ENCODE measurements at places on chromosomes 2 and 18.

DNA sequence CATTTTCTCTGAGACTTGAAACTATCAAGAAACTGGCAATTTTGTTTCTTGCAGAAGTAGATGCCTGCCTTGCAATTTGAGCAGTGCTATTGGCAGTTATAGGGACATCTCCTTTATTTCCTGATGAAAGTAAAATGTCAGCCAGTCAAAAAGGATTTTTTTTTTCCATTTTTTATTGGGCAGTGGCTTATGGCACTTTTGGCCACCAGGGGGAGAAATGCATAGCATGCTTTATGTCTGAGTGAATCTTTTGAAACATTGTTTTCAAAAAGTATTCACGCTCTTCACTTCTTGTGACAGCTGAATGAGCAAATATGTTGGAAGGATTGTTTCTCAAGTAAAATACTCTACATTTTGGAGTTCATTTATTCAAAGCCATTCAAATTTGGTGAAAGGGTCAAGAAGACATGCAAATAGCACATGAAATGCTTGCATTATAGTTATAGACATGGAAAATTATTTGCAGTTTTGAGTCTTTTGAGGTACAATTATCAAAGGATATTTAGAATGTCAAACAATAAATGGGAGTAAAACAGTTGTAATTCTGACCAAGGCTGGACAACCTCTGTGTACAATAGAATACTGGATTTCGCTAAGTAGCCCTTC is 491.0 kb downstream of the CDH2 start:
- ATAC-seq: no peak

DNA sequence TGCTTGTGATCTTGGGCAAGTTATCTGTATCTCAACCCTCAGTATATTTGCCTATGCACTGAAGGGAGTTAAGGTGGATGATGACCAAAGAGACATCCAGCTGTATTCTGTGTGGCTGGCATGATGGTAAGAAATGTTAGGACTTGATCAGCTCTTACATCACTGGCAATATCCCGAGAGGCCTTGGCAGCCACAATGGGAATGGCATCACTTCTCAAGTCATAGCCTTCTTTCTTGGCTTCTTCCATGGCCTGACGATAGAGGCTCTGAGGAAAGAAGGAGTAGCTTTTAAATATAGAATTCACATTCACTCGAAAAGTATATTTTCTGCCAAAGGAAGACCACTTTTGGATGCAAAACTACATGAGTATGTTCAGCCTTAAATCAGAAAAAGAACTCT is 113.5 kb downstream of the NEB start:
- ATAC-seq: no peak

- no peak for ATAC-seq
These were observed 274.3 kb upstream of the TRIB2 start for GRCh38 chr2:12442476-12442847.

GRCh38 chr2:27596627-27597026 is 13.8 kb downstream of the ZNF512 start:
- ATAC-seq: no peak

- no peak for ATAC-seq
These were observed 295 bp downstream of the GAREM1 start for GRCh38 chr18:32470460-32470713.

GRCh38 chr2:127421871-127422558 is 3.8 kb downstream of the PROC start:
- no peak for ATAC-seq

DNA sequence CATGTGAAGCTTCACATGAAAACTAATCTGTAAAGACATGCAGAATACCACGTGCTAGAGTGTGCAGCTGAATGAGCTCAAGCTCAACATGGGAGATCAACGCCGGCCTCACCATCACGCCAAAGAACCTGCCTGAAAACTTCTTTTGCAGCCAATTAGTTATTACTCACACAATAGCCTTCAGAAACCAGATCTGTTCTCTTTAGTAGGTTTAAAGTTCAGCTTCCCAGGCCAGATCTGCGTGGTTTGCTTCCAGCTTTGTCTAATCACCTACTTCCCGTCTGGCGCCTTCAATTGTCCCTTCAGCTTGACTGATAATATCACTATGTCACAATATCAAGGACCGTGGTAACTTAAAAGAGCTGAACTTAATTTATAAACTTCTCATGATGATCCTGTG is 68.0 kb upstream of the ZNF236 start:
- ATAC-seq: no peak

GRCh38 chr18:62856294-62856693 is 141.0 kb downstream of the PHLPP1 start:
- no peak for ATAC-seq

DNA sequence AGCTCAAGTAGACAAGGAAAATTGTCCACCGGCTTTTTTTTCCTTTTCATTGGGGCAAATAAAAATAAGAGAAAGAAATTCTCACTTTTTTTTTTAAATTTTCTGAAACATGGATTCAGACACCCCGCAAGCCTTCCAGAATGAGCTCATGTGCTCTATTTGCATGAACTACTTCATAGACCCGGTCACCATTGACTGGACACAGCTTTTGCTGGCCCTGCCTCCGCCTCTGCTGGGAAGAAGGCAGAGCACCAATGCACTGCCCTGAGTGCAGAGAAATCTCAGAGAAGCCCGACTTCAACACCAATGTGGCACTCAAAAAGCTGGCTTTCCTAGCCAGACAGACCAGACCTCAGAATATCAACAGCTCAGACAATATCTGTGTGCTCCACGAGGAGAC is 30.2 kb upstream of the TRIM43B start:
- ATAC-seq: peak; percentile 82

- ATAC-seq: no peak
These were observed 117.7 kb downstream of the C1D start for GRCh38 chr2:67945056-67945455.

- ATAC-seq: no peak
These were observed 223.6 kb upstream of the EPAS1 start for GRCh38 chr2:46073540-46074046.

DNA sequence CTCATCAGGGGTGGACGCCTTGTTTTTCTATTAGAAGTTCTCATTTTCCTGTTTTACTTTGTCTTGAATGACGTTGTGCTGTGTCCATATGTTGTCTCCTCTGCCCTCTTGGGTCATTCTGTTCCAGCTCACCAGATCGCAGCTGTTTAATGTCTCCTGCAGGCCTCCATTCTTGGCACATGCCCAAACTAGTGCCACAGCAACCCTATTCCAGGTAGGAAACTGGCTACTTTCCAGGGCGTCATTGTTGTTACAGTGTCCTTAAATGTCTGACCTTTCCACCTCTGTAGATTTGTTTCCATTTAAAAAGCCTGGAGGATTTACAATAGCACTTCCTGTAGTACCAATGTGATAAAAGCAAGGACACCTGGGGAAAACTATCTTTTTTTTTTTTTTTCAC is 500.7 kb downstream of the METTL4 start:
- ATAC-seq: no peak

- no peak for ATAC-seq
These were observed 142.7 kb downstream of the ADCYAP1 start for GRCh38 chr18:1047406-1047805.

DNA sequence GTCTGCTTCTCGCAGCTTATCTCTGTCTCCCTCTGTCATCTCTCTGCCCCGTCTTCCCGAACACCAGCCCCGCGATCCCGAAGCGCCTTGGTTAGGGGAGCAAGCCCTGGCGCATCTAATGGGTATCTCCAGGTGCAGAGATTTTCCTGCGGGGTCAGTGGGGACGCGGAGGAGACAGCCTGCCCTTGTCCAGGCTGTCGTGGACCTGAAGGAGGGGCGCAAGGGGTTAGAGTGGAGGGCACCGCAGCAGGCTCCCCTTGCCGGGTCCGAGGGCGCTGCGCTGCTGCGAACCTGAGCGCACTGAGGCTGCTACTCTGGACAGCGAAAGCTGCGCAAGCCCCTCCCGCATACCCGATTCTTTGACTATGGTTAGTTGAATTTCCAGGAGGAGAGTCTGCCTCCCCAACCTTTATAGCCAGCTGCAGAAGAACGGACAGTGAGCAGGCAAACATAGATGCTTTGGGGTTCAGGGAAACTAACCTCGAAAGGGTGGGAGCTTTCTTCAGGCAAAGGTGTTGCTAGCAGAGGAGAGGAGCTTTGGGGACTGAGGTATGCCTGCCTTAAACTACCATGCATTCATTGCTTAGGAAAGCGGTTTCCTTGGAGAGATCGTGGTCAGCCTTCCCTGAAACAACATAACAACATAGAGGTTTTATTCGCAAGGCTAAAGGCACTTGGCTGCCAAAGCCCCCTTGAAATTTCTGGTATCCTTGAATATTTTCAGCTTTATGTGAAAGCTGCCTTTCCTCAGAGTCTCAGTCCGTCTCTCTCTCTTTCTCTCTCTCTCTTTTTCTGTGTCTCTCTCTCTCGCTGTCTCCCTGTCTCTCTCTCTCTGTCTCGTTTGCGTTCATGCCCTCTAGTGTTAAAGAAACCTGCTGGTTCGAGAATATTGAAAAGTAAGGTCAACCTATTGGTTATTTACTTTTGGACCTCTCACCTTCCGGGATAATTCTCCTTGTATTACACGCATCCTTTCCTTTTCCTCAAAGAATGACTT is 1.6 kb downstream of the GALNT13 start:
- ATAC-seq: peak; percentile 5

DNA sequence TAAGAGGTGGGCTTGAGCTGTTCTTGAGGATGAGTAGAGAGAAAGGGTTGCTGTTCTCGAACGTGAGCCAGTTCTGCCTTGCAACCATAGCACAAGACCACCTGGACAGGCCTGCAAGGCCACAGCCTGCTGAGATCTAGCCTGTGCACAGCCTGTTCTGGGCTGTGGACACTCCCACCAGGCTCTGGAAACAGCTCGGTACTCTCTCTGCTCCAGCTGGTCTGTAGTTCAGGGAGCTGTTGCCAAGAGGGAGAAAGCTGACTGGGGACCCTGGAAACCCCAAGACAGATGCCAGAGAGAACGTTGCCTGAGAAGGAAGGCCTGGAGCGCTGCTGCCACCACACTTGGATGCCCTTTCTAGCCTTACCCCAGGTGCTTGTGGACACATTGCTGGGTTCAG is 69.8 kb downstream of the CTIF start:
- no peak for ATAC-seq

DNA sequence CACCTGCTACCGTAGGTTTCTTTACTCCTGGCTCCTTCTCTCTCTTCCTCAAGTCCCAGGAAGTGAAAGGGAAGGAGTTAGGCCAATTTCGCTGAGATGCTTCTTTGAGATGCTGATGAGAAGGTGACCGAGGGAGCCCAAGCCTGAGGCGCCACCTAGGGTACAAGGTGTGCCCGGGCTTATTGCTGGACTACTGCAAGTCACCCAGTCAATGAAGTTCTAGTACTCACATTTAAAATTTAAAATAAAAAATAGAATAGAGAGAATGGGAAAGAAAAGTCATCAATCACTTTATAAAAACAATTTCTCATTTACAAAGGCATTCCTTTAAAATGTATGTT is 45.3 kb downstream of the ACAA2 start:
- ATAC-seq: peak; percentile 71

- ATAC-seq: no peak
These were observed 5.6 kb downstream of the RAX start for GRCh38 chr18:59267503-59268126.

DNA sequence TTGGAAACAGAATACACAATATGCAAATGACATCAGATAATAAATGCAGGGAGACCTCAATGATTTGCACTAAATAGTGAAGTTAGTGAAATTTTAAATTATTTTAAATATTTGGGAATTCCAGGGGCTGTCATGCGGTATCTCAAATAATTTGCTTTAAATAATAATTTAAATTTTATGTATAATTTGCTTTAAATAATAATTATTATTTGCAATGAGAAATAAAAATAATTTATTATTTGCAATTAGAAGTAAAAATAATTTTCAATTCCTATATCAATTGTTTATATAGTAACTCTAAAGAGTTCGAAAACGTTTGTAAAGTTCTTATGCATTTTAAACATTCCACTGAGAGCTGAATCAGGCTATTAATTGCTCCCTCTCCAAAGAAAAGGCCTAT is 226.4 kb downstream of the ZBTB7C start:
- no peak for ATAC-seq

Data from motor neuron (in vitro differentiated cells).